ENCODE measurements at places on chromosomes 2 and 18.

- no peak for DNase-seq
Observed at GRCh38 chr18:48018851-48019250, 88.4 kb upstream of the SMAD2 start.

DNA sequence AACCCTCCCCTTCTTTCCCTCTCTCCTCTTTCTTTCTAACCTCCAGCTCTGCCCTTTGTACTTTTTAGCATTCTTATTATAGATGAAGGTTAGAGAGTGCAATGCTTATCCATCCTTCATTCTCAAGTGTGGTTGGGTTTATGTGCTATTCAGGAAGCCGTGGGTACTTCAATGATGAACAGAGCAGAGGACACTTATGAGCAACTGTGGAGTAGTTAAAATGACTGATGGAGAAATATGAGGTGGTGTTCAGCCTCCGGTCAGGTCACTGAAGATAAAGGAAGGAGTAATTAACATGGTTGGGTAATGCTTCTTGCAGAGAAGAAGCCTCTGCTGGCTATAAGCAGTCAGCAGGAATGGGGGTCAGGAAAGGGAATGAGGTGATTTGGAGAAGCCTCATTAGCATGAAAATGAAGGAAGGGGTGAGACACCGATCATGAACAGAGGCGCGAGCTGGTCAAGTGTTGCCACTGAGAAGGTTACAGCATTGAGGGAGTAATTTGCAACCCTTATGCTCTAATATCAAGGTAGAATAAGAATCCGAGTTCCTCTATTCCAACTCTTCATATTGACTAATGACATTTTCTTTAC is 174.7 kb downstream of the LPIN1 start:
- no peak for DNase-seq

DNA sequence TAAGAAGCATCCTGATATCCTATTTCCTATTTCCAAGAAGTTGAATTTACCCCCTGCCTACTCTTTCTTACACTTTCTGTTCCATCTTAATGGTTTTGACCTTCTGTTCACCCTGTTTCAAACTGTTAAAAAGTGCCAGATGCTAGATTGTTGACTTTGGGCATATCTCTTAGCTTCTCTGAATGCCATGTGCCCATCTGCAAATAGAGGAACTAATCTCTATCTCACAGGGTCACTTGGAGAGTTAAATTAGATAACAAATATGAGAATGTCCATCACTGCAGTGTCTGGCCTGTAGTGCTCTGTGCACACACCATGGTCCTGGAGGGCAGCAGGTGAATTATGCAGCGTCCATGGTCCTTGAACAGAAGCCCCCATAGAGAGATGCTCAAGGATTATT is 83.8 kb downstream of the LRATD1 start:
- no peak for DNase-seq

GRCh38 chr18:70673831-70674230 is 385.0 kb downstream of the SOCS6 start:
- no peak for DNase-seq

- no peak for DNase-seq
Observed at GRCh38 chr2:163633291-163633690, 102.5 kb downstream of the FIGN start.

GRCh38 chr2:48600204-48600813 is 17.3 kb upstream of the GTF2A1L start:
- DNase-seq: no peak

GRCh38 chr2:23627236-23628009 is 242.4 kb downstream of the KLHL29 start:
- DNase-seq: no peak

GRCh38 chr2:108118996-108119395 is 120.8 kb upstream of the SULT1C3 start:
- DNase-seq: no peak

DNA sequence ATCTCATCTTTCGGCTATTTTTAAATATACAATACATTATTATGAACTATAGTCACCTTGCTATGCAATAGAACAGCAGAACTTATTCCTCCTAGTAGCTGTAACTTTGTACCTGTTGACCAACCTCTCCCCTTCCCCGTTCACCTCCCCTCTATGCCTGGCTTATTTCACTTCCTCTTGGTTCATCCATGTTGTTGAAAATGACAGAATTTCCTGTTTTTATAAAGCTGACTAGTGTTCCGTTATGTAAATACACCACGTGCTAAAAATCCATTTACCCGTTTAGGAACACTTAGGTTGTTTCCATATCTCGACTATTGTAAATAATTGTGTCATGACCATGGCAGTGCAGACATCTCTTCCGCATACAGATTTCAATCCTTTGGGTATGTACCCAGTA is 10.3 kb downstream of the ALPI start:
- no peak for DNase-seq

- DNase-seq: no peak
Observed at GRCh38 chr2:96727431-96727830, 12.4 kb downstream of the LMAN2L start.

GRCh38 chr18:59323931-59324622 is 5.6 kb upstream of the CPLX4 start:
- no peak for DNase-seq

DNA sequence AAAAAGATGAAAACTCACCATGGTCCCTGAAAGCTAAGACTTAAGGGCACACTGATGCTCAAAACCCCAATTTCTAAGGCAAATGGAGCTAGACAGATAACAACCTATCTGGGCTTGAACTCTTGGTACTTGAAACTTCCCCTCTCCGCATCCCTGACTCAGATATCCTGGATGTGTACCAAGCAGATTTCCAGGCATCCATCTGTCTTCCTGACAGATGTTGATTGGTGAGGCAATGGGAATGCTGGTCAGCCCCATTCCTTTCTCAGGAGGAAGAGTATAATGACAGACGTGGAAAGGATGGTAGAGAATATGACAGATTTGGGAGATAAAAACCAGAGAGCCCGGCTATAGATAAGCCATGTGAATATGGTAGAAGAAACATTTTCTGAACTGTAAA is 69.2 kb downstream of the ADD2 start:
- no peak for DNase-seq

GRCh38 chr2:202158796-202159195 is 79.6 kb downstream of the SUMO1 start:
- DNase-seq: no peak

- no peak for DNase-seq
Observed at GRCh38 chr18:7677001-7677400, 109.9 kb downstream of the PTPRM start.

- DNase-seq: no peak
Observed at GRCh38 chr2:63587814-63588384, 378 bp downstream of the WDPCP start.

- no peak for DNase-seq
Observed at GRCh38 chr2:115161771-115162493, 719.5 kb downstream of the DPP10 start.

GRCh38 chr2:65320946-65321345 is 93.3 kb downstream of the ACTR2 start:
- DNase-seq: no peak

DNA sequence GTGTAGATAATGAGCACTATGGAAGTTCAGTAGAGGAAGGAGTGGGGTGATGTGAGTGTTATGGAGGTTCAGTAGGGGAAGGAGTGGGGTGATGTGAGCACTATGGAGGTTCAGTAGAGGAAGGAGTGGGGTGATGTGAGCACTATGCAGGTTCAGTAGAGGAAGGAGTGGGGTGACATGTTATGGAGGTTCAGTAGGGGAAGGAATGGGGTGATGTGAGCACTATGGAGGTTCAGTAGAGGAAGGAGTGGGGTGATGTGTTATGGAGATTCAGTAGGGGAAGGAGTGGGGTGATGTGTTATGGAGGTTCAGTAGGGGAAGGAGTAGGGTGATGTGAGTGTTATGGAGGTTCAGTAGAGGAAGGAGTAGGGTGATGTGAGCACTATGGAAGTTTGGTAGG is 116.3 kb upstream of the SMAD7 start:
- DNase-seq: no peak

GRCh38 chr2:20424300-20425290 is 22.3 kb upstream of the RHOB start:
- DNase-seq: peak; percentile 36

DNA sequence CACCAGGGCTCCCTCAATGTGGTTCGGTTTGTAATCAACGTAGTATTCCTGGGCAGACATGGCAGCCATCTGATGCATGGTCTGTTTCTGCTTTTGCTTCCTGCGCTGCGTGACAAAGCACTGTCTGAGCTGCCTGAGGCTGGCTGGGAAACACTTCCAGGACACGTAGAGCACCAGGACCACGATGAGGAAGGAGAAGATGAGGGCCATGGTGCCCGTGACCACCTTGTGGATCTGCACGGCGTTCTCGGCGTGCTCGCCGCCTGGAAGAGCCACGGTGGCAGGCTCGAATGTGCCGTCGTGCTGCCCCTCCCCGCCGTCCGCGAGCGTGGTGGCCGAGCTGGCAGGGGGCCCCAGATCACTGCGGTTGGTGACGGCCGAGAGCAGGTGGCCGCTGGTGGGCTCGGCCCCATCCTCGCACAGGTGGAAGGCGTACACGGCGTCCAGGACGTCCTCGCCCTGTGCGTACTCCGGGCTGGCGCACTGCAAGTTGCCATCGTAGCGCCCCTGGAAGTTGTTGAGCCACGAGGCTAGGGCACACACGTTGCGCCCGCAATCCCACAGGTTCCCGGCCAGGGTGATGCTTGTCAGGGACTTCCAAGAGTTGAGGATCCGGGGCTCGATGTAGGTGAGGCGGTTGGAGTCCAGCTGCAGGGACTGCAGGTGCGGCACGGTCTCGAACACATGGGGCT is 2.1 kb downstream of the LRRTM1 start:
- DNase-seq: no peak

GRCh38 chr18:12307701-12308385 is at the start of gene TUBB6:
Gene TUBB6, plus strand, starts transcription at chr18:12308241. Its CDS starts 52 bp downstream, at chr18:12308293.
- DNase-seq: no peak

GRCh38 chr2:196331851-196332250 is 160.5 kb upstream of the STK17B start:
- no peak for DNase-seq

DNA sequence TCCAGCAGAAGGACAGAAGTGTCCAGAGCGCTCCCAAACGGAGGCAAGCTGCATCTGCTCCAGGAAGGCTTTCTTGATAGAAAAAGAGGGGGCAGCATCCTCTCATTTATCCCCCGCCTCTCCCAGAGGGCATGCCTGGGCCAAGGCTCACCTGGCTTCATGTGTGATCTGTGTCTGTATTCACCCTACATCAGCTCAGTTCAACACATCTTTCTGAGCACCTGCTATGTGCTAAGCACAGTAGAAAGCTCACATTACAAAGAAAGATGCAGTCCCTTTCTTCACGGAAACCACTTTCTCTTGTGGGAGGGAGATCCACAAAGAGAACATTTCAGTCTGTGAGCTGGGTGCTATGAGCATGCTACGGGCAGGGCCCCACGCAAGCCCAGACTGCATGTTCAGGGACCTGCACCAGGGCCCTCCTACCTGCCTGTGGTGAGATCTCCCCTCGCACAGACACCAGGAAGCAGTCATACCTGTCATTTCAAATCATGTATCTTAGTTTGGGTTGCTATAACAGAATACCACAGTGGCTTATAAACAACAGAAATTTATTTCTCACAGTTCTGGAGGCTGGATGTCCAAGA is 90.7 kb downstream of the PDCL3 start:
- DNase-seq: no peak

DNA sequence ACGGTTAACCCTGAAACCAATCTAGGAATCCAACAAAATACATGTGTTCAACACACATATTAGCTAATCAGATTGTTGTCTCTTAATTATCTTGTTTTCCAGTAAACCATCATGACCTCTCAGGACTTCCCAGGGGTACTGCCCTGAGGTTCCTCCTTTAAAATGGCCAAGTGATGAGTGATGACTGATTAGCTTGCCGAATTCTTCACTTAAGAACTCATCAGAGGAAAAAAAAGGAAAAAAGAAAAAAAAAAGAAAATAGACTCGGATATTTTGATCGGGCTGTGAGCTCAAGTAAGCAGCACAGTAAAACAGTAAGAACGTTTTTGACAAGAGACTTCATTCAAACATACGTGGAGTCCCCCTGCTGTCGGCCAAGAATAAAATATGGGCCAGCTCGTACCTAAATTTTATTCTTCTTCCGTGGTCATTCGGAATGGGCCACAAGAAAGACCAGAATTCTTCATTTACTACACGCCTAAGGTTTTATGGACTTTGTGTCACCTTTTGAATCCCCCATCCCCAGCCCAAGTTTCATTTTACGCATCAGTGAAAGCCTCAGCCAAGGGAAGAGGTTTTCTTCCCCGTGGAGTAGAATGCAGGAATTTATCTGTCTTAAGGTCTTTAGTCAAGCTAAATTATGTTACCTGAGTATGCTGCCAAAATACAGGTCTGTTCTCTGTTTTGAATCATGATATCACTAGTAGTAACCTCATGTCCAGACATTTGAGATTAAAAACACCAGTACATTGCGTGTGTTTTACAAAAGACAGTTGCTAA is 40.5 kb downstream of the COLEC12 start:
- no peak for DNase-seq

- DNase-seq: no peak
Observed at GRCh38 chr18:44742718-44743311, 62.1 kb downstream of the SETBP1 start.

DNA sequence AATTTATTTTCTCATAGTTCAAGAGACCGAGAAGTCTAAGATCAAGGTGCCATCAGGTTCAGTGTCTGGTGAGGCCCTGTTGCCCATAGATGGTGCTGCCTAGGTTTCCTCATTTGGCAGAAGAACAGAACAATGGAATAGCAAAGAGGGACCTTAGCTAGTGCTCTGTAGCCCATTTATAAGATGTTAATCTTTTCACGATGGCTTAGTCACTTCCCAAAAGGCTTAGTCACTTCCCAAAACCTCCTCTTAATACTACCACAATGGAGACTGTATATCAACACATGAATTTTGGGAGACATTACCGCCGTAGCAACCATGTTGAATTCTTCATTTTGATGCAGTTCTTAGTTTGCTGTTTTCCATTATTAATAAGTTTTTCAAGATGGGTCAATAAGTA is 246.3 kb upstream of the NRP2 start:
- DNase-seq: no peak

DNA sequence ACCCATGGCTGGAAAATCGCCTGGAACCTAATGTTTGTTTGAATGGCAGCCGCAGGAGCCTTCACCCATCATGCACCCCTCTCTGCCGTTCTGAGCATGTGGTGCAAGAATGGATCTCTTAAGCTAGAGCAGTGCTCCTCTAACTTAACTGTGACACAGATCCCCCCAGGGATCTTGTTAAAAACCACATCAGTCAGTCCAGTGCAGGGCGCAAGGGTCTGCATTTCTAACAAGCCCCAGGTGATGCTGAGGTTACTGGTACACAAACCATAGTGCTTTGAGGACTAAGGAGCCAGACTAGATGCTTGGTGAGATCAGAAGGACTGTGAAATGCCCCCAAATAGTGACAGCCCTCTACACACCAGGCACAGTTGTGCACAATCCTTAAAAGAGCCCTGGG is 87.1 kb upstream of the KCTD1 start:
- DNase-seq: no peak

GRCh38 chr2:175490360-175490791 is 308.9 kb upstream of the ATP5MC3 start:
- no peak for DNase-seq

- no peak for DNase-seq
Observed at GRCh38 chr18:657311-658000, at the start of gene TYMS. Gene TYMS, plus strand, starts transcription at chr18:657653. Its CDS starts 90 bp downstream, at chr18:657743.

- DNase-seq: no peak
Observed at GRCh38 chr2:206004004-206004693, 81.8 kb downstream of the INO80D start.

GRCh38 chr2:144086965-144087364 is 433.0 kb downstream of the ZEB2 start:
- no peak for DNase-seq
